Activated CD8-positive, alpha-beta memory T cell treated with anti-CD3 and anti-CD28 coated beads for 1 hour (primary cell): ENCODE measurements at places on chromosomes 2 and 18.

- DNase-seq: no peak
Measured at GRCh38 chr2:12597610-12598009, 119.1 kb upstream of the TRIB2 start.

GRCh38 chr2:156481312-156481711 is 45.1 kb downstream of the GPD2 start:
- DNase-seq: no peak

GRCh38 chr2:234254783-234255521 is 204.4 kb downstream of the SPP2 start:
- no peak for DNase-seq

DNA sequence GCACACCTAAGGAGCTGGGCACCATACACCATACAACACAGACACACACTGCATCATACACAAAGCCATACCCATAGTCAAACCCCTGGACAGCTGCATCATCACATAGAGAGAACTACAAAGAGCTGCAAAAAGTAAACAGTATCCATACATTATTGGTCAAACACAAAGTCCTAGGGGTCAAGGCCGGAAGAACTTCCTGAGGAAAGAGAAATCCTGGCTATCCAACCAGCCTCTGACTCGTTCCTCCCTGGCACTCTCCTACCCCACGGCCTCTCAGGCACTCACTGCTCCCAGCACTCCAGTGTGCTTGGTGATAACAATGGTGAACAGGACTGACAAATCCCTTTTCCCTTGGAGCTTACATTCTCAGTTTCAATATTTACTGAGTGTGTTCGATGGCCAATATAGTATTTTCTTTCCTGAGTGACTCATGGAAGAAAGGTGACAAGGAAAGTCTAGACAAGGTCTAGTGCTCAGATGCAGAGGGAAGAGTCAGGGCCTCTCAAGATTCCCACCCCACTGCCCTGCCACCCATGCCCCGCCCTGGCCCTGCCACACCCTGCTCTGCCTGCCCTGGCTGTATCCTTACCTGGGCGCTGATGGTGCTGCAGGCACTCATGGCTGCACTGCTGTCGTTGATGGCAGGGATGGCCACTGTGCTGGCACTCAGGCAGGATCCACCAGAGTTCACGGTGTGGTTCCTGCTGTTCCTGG is 3.4 kb downstream of the CFAP65 start:
- no peak for DNase-seq

- no peak for DNase-seq
Measured at GRCh38 chr2:37698931-37699481, 27.6 kb upstream of the CDC42EP3 start.

- no peak for DNase-seq
Measured at GRCh38 chr2:33145459-33145858, 198.7 kb downstream of the LTBP1 start.

DNA sequence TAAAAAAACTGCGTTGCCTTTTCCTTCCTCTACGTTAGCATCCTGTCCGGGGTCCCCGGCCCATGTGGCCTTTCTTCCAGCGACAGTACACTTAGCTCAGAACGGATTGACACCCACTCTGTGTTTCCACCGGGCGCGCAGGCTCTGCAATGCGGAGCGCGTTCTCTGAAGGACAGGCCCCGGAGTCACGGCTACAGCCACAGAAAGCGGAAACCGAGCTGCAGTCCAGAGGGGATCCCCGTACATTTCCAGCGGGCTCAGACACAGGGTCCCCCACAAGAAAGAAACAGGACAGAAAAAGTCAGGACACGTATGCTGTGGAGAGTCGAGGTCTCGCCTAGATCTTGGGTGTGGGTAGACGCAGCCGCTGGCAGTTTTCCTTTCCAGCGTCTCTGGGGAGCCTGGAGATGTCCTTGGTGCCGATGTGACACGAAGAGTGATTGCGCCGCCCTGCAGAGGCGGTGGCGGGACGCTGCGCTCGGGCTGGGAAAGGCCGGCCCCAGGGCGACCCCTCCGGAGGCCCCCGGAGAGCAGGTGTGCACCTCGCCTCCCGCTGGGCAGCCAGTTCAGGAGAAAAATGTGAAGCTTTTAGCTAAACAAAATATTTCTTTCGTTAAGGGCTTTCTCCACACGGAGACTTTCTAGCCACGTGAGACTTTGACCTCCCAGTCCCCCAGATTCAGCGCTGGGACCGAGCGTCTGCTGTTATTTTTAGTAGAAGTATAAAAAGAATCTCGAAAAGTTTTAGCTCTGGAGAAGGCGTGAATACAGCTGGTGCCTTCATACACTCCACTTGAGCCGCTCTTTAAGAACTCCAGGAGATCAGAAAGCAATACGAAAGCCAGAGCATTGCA is 1.3 kb upstream of the ACKR3 start:
- no peak for DNase-seq

DNA sequence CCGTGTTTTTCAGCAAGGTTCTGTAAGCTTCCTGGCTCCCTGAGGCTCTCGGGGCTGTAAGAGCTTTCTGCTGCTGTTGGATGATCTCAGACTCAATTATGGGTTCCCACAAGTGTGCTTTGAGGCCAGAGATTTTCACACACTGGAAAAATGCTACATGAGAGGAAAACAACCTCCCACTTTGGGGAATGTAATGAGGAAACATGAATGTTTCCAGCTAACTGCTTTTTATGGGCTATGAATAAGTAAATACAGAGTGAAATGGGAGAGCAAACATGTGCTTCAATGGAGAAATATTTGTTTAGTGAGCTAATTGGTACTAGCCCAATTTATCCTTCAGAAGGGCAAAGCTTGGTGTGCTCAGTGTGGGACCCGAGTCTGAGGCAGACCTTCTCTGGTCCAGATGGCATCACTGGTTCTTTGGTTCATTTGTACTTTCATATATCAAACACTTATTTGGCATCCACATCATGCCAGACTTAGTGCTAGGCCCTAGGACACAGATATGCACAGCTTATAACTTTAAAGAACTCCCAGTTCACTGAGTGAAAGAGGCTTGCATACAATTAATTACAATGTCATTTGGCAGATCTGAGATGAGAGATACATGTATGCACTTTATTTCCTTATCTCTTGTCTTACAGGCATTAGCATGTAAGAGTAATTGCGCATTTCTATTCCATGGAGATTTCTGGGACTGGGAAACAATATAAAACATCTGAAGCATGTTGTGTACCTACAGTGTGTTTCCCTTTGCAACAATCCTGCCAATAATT is 248.8 kb downstream of the RDH14 start:
- DNase-seq: no peak

GRCh38 chr18:76984193-76985155 is 148.1 kb downstream of the MBP start:
- no peak for DNase-seq

DNA sequence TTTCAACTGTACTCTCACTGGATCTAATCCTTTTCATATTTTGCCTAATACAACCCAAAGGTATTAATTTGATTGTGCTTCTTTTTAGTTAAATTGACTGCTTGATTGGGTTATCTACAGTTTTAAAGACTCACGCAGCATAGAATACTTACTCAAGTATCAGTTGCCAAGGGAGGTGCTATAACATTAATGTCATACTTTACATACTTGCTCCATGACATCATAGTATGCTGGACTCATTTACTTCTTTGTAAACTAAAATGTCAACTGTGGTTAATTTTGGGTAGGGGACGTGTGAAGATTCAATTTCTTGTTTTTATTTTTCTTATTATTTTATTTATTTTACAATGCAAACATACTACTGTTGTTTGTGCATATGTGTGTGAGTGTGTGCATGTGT is 716.2 kb upstream of the VRK2 start:
- no peak for DNase-seq

DNA sequence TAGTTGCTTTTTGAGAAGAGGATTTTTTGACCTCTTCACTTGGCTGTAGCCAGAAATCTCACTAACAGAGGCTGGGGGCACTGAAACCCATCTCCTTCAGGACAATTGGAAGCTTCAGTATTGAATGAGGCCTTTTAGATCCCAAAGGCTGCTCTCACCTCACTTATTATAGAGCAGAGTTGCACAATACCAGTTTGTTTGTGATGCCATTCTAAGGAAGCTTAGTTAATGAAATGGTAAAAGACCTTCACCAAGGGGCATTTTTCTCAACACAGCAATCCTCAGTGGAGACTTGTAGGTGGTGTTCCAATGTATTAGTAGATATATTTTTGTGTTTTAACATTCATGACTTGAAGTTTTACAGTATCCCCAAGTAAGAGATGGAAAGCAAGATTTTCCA is 71.0 kb upstream of the RFX8 start:
- DNase-seq: no peak

GRCh38 chr18:35038881-35039491 is 2.2 kb upstream of the MAPRE2 start:
- DNase-seq: no peak

GRCh38 chr2:187991389-187991788 is 300.3 kb upstream of the GULP1 start:
- no peak for DNase-seq

GRCh38 chr18:72283148-72283925 is 260.8 kb downstream of the CBLN2 start:
- DNase-seq: no peak

DNA sequence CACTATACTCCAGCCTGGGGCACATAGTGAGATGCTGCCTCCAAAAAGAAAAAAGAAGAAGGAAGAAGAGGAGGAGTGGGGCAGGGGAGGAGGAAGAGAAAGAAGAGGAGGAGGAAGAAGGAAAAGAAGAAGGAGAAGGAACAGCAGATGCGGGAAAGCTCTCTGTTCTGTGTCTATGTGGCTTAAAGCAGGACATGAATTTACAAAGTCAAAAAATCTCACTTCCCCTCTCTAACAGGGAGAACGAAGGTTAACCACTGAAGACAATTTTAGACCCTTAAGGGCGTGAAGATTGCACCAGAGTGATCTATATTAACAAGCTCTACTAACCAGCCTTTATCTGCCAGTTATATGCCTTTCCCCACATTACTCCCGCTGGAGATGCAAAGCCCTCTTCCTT is 258.9 kb downstream of the METTL4 start:
- DNase-seq: no peak

DNA sequence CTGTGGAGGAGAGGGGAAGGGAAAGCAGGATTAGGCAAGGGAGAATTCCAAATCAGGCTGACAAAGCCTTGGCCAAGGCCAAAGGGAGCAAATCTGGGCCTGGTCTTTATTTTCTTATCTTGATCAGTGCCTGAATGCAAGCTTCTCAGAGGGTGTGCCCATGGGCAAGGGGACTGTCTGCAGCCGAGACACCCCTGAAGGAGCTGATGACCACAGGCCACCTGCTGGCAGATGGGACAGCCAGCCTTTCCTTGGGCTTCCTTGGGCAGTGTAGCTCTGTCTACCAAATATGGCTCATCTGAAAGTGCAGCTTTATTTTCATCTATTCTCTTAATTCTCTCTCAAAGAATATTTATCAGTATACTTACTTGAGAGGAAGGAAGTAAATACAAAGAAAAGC is 117.0 kb downstream of the PKP4 start:
- DNase-seq: no peak

DNA sequence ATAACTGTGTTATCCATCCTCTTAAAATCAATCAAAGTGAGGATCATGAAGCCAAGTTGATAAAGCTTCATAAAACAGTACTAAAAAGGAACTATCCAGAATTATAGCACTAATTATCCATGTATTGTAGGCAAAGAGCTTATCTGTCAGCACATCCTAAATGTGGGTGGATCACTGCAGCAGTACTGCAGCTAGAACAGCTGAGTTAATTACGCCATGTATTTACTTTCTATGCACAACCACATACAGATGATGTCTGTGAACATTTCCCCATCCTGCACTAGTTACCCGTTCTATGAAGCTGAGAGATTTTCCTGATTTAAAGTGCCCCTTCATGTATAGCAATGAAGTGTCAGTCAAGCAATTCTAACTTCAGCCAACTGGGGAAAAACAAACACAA is 96.6 kb downstream of the RAPH1 start:
- DNase-seq: no peak

DNA sequence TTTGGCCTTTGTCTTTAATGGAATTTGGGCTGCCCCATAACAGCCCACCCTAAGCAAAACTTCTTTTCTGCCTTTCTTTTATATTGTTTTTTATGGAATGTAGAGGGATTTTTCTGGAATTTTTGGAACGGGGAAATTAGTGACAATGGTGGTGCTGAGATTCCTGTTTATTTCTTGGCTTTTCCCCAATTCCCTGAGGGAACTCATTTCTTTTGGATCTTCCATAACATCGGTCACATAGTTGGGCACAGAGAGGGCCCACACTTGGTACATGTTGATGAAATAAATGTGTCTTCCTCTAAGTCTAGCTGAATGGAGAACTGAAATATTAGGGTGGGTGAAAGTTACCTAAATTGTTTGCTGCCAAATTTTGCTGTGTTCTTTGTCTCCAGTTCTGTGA is 191.6 kb upstream of the TNP1 start:
- no peak for DNase-seq

GRCh38 chr2:208595386-208596275 is 189.0 kb downstream of the PTH2R start:
- DNase-seq: no peak

GRCh38 chr2:212547716-212548454 is 9.3 kb upstream of the ERBB4 start:
- DNase-seq: no peak

DNA sequence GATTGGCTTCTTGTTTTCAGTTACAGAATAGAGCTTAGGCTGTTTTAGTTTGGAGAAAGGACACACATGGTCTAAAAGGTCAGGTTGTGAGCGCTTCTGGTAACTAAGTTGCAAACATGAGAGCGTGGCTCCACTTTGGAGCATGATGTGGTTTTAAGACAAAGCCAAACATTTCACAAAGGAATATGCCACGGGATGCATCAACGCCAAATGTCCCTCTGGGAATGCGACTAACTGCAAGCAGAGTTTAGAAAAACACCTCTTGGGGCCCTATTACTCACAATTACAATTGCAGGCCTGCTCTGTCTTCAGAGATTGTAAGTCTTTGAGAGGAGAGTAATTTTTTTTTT is 25.4 kb downstream of the MYO7B start:
- DNase-seq: no peak

GRCh38 chr2:30243231-30243630 is 11.9 kb downstream of the LBH start:
- DNase-seq: no peak

DNA sequence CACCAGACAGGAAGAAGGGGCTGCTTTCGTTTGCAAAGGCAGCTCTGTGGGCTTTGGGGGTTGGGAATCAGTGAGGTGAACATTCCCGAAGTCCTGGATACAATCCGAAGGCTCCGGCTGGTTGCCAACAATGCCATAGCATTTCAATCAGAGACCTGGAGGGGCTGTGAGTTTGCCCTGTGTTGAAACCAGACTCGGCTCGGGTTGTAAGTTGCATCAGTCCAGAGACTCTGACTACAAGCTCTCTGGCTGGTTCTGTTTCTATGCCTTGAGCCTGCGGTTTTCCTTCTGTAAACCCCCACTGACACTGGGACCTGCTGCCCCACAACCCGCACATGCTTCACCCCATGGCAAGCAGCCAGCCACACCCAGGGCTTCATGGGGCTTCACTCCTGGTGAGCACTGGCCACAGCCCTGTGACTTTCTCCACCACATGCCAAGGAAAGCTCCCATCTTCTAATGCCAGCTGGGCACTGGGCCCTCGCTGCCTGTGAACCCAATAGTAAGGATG is 85.7 kb upstream of the ODC1 start:
- no peak for DNase-seq

GRCh38 chr18:55452123-55452611 is 135.8 kb downstream of the TCF4 start:
- DNase-seq: no peak
